ENCODE measurements at places on chromosomes 3 and 15.

DNA sequence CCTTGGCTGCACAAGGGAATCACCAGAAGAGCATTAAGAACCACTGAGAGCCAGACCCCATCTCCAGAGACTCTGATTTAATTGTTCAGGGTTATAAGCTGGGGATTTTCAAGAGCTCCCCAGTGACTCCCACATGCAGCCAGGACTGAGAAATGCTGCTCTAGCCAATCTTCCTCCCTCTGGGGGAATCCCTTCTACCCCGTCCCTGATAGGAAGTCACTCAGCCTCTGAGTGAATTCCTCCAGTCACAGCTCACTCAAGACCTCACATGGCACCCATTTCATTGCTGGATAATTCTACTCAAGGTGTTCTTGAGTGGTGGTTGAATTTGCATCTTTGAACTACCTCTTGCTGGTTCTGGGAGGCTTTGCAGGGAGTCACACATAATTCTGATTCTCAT lies 10.7 kb downstream of the CCR3 start:
- DNase-seq, result no peak

DNA sequence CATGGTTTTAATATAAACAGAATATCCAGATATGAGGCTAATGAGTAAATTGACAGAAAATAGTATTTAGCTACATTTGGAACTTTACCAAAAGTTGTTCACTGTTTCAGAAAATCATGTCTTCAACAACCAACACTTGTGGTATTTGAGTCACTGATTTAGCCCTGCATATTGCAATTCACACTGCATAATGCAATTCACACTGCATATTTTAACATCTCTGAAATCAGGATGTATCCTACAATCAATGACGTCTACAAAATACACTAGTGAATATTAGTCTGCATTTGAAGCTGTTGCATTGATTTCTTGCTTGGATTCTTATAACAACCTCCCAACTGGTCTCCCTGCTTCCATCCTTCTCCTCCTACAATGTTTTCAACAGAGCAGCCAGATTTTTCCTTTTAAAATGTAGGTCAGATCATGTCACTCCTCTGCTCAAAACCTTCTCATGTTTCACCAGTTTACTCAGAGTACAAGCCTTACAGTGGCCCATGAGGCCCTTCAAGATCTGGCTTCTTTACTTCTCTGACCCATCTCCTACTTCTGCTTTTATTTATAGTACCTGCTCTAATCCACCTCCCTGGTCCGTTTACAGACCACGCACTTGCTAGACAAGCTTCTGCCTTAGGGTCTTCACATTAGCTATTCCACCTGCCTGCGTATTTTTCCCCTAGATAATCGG lies 11.4 kb upstream of the RAB11A start:
- no peak for DNase-seq

GRCh38 chr3:70312336-70312735 lies at the start of gene MDFIC2:
MDFIC2 (minus strand) TSS chr3:70312638; CDS start chr3:70311973, 665 bp downstream.
- DNase-seq, result no peak

GRCh38 chr15:25850154-25851111 lies 12.7 kb downstream of the ATP10A start:
- DNase-seq, result no peak

- DNase-seq, result no peak
These were observed 413.7 kb upstream of the TBL1XR1 start for GRCh38 chr3:177610686-177611633.

GRCh38 chr3:18483226-18483625 lies 58.1 kb upstream of the SATB1 start:
- DNase-seq, result no peak

DNA sequence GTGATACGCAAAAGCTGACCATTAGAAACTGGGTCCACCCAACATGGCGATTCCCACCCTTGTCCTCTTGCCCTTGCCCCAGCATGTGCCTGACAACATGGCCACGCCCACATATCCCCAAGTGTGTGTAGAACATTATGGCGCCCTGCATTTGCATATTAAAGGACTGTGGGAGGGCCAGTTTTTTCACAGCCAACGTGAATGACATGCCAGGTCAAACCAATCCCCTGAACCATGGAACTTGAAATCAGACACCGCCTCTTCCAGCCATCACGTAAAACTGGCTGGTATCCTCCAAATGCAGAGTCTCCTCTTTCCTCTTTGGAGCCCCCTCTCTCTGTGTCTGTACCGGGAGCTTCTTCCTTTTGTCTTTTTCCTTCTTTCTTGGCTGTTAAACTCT lies 156.7 kb upstream of the EPHA6 start:
- no peak for DNase-seq

DNA sequence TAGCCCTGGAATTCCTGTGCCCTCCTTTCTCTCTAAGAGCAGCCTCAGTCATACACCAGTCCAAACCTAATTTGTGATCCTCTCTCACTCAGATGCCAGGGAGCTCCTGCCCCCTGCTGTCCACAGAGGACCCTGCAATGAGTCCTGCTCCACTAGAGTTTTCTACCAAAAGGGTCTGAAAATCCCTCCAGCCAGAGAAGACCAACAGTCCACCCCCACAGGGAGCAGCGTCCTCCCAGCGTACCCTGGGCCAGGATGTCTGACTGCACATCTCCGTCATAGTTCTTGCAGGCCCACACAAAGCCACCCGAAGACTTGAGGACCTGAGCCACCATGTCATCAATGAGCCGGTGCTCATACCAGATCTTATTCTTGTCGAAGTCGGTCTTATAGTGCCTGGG lies 15.4 kb downstream of the IDH2 start:
- DNase-seq, result peak; percentile 55

DNA sequence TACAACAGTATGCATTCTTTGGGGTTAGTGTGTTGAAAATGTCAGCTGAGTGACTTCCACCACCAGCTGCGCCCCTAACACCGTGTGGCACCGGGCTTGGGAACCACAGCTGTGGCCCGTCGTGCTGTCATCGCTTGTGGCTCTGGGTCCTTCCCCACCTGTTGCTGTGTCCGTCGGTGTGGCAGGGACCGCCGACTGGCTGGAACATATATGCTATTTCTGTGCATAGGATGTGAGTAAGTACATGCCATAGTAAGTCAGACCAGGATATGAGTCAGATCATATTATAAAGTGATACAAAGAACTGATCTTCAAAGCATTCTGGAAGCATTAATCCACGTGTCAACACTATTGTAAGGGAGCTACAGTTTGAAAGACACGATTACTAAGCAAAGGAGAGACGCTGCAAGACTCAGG lies 31.9 kb downstream of the EHD4 start:
- DNase-seq, result no peak

- no peak for DNase-seq
These were observed 342.5 kb upstream of the TGFBR2 start for GRCh38 chr3:30263925-30264313.

DNA sequence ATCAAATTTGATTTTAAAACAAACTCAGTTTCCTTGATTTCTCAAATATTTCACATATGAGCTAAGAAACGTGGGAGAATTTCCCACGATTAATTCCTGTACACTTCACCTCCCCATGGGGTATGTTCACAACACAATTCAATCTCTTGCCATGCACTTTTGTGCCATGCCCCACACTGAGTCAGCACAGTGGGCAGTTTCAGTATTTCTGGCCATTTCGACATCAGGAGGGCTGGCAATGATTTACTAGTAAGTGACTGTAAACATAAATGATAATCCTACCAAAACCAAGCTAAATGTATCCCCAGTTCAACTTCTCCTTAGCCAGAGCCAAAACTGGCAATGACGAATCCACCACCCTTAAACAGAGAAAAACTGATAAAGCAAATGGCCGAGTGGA lies 293.6 kb downstream of the FGF12 start:
- DNase-seq, result no peak

GRCh38 chr15:56530157-56530556 lies 65.2 kb upstream of the MNS1 start:
- no peak for DNase-seq

- no peak for DNase-seq
These were observed 544.1 kb upstream of the MDFIC2 start for GRCh38 chr3:70856414-70857162.

- DNase-seq, result no peak
These were observed 130.0 kb upstream of the TJP1 start for GRCh38 chr15:29952225-29952624.

DNA sequence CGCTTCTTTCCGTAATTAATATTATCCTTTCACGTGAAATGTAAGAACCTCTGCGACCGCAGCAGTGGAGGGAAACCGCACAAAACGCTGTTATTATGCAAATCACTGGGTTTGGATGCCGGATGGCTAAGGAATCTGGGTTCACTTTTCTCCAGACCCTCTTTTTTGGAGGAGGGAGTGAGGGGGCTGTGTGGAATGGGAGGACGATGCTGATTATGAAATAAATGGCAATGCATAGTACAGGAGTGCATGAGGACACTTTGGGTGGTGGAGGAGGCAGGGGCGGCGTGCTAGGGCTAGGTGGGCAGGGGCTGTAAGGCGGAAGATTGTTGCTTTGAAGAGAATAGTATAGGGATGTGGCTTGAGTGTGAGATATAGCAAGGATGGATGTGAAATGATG lies 1.8 kb downstream of the CADM2 start:
- no peak for DNase-seq

DNA sequence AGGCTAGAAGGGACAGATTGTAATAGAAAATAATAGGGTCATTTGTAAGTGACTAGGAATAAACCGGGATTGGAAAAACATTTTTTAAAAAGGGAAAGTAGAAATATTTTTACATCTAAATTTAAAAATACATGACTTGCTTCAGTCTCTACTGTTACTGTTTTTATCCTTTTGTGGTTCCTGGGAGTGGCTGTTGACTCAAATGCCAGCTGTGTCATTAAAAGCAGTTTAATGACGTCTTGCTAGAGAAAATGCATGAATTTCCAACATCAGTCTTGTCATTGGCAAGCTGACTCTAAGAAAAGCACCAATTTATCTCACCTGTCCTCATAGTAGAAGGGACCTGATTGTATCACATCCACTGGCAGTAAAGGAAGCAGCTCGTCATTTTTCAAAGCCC lies 16.7 kb upstream of the LCMT2 start:
- no peak for DNase-seq

DNA sequence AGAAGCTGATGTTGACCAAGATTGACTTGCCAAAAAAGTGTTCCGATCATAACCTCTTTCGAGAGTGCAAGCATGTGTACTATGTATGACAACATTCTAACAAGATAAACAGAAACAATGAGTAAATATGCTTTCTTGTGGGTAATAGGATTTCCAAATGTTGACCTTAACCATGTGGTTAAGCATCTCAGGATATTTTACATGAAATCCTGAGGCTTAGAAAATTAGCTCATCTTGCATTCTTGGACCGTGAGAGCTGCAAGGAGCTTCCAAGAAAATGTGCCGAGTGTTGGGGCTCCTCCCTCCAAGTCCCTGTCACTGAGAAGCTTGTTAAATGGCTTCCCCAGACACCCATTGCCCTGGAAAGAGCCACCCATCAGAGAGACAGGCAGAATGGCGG lies 50.1 kb downstream of the C3orf20 start:
- no peak for DNase-seq

DNA sequence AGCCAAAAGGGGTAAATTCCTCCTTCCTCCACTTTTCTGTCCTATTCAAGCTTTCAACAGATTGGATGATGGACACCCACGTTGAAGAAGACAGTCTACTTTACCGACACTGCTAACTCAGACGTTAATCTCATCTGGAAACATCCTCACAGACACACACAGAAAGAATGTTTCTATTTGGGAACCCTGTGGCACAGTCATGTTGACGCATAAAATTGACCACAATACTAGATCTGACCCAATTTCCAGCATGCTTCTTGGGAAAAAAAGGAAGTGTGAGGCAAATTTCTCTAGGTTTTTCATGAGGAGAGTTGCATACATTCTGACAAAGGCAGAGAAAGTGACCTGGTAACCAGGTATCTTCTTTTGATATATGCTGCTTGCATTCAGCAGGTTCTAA lies 594.1 kb downstream of the FGF12 start:
- DNase-seq, result no peak

GRCh38 chr3:14297784-14298236 lies 104.6 kb upstream of the SLC6A6 start:
- DNase-seq, result no peak

DNA sequence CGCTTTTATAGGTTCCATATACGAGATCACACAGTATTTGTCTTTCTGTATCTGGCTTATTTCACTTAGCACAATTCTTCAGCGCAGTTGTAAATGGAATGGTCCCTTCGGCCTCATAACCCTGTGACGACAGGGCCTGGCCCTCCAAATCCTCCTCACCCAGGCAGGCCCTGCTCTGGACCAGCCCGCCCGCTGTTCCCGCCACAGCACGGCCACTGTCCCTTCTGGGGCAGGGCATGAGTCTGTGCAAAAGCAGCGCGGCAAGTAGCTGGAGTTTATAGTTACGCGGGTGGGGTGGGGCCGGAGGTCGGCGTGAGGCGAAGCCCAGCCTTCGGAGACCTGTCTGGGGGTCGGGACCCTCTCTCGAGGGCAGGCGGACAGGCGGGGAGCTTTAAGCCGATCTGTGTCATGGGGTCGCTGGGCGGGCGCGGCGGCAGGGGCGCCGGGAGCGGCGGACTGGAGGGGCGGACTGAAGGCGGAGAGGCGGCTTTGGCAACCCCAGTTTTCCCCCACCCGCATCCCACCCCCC lies 543 bp downstream of the ARPIN start:
- DNase-seq, result no peak

DNA sequence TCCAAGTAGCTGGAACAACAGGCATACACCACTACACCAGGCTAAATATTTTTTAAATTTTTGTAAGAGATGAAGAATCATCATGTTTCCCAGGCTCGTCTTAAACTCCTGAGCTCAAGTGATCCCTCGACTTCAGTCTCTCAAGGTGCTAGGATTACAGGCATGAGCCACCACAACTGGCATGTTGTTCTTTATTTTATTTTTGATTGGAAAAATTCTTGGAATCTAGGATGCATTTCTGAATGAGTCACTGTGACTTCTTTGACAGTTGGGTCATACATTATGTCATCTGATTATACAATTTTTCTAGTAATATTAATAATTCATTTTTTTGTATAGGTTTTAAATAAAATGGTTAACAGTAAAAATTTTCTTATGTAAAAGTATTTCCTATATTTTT lies 870.2 kb downstream of the SI start:
- no peak for DNase-seq

DNA sequence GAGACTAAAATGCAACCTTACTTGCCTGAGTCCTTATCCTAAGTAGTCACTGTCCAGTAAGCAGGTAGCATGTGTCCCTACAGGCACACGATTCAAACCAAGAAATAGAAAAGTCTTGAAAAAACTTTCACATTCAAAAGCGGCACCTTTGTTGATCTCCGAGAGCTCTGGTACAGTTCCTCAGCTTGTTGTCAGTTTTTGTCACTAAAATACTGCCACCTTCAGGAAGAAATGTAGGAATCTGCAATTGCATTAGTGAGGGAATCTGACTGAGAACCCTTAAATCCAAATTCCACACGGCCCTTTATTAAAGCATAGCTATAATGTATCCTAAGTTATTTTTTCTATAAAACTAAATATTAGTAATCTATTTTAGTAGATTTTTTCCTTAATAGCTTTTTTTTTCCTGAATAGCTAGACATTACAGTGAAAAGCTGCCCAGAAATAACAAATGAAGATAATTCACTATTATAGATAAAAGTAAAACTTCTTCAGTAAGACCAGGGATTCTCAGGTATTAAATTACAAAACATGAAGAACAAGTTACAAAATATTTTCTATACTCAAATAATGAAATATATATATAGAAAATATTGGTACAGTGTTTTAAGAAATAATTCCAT lies 44.0 kb downstream of the CCDC54 start:
- DNase-seq, result peak; percentile 82
